PC-3 (cell line): ENCODE measurements at places on chromosomes 12 and 14.

DNA sequence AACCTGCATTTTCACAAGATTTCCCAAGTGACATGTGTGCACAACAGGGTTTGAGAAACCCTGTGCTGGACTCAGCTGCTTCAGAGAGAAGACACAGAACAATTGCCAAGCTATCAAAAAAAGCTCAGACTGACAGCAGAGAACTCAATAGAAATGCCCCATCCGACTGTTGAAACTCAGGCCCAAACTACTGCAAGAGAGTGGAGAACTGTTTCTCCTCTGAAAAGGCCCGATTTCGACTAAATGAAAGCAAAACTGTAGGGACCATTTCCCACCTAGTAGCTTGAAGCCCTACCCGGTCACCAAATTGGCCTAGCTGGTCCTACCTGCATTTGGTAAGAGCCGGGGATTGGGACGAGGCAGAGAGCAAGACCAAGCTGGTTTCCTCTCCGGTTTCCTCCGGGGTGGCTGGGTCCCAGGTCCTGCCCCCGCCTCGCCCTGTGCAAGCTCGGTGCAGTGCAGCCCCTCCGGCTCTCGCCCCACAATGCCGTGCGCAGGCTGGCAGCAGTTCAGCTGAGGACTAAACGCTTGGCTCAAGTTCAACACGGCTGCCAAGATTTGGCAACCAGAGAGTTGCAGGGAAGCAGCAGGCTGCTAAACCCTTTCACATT is 1180.6 kb downstream of the VRK1 start:
- peak; percentile 70 for DNase-seq

DNA sequence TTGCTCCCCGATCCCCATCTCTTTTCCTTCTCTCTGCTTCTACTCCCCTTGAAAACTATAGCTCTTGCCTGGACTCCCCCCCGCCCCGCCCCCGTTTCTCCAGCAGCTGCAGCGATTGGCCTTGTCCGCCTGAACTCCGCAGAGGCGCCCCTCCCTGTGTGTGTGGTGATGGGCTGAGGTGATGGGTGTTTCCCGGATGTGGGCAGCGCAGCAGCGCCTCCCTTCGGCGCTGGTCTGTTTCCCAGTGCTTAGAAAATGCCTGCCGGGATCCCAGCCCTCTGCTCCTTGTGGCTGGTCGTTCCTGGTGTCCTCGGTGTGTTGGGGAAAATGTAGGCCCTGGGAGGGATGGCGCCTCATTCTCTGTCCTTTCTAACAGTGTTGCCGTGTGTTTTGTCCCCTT is 43.3 kb downstream of the GALNT8 start:
- no peak for DNase-seq

- no peak for DNase-seq
Observed at GRCh38 chr14:77980475-77981321, 180.8 kb downstream of the ADCK1 start.

DNA sequence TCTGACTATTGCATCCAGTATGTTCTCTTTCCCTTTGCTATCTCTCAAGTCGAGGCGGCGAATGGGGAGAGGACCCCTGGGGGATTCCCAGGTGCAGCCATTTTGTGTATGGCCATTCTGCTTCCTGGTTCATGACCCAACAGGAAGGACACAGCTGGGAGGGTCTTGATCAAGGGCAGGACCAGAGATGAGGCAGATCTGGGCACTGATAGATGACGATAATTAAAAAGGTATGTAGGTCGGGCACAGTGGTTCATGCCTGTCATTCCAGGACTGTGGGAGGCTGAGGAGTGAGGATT is 73.9 kb downstream of the EID3 start:
- DNase-seq, result no peak

GRCh38 chr14:99191395-99192027 is 80.5 kb downstream of the BCL11B start:
- DNase-seq, result no peak

DNA sequence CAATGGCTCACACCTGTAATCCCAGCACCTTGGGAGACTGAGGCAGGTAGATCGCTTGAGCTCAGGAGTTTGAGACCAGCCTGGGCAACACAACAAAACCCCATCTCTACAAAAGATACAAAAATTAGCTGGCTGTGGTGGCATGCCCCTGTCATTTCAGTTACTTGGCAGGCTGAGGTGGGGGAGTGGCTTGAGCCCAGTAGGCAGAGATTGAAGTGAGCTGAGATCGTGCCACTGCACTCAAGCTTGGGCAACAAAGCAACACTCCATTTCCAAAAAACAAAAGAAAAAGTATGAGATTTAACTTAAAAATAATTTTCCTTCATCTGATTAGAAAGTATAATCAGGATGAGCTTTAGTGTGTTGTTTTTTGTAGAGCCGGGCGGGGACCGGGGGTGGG is 47.9 kb upstream of the BCAT1 start:
- no peak for DNase-seq
